GM23248 (cell line): ENCODE measurements at places on chromosomes 3 and 15. TPM values are rescaled to one million over a fixed set of nuclear protein-coding genes. Genes with fewer than 3 reads are reported as not detected.

DNA sequence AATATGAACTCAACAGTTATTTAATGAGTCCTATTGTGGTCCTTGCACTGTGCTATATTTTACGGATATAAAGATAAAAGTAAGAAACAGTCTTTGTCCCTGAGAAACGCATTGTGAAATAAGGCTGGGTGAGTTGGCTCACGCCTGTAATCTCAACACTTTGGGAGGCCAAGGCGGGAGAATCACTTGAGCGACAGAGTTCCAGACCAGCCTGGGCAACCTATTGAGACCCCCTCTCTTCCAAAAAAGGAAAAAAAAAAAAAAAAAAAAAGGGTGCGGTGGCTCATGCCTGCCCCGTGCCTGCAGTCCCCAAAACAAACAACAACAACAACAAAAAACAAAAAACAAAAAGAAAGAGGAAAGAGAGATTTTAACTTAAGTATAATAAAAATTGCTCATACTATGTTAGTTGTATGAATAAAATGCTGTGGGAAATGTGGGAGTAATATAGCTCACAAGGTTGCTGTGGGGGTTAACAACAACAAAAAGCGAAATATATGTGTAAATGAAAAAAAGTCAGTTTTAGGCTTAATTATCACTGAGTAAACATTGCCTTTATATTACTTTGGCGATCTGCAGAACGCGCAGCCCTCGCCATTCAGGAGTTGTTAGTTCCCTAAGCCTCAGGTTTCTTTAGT is 461 bp upstream of the FNDC3B start:
- peak; percentile 69 for DNase-seq

DNA sequence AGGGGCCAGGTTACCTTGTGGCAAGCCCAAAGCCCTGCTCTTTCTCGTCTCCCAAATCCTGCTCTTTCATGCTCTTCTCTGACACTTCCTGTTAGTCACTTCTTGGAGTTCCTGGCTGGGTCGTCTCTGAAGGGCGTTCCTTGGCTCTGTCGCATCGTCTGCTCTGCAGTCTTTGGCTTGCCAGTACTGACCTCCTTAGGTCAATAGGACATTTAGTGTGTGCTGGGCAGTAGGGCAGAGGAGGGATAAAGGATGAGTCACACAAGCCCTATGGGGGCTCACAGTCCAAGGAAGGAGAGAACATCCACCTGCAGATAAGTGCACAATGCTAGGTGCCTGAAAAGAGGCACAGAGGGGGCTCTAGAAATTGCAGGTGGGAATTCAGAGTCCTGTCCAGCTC is 87.5 kb downstream of the FAM43A start:
- DNase-seq = peak; percentile 84

GRCh38 chr15:43919540-43920253 is 92.9 kb downstream of the WDR76 start:
- no peak for DNase-seq

DNA sequence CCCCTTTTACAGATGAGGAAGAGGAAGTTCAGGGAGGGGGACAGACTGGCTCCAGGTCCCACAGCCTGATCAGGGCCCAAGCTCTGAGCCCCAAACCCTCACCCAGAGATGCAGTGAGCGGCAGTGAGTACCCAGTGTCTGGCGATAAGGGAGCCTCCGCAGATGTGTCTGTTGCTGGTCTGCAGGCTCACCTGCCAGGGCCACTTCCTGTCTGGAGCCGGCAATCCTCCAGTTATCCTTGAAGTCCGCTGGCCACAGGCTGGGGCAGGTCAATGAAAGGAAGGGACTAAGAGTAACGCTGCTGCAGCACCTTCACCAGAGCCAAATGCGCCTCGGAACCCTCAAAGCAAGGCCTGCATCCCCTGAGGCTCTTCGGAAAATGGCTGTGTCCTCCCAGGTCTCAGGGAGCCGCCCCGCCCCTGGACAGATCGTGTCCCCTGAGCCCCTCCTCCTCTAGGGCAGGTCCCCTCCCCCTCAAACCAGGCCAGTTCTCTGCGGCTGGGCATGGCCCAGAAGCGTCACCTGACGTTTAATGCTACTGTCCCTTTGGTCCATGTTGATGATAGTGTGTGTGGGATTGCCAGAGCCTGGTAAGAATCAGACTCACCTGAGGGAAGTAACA is 51.5 kb downstream of the MYL3 start:
- no peak for DNase-seq

DNA sequence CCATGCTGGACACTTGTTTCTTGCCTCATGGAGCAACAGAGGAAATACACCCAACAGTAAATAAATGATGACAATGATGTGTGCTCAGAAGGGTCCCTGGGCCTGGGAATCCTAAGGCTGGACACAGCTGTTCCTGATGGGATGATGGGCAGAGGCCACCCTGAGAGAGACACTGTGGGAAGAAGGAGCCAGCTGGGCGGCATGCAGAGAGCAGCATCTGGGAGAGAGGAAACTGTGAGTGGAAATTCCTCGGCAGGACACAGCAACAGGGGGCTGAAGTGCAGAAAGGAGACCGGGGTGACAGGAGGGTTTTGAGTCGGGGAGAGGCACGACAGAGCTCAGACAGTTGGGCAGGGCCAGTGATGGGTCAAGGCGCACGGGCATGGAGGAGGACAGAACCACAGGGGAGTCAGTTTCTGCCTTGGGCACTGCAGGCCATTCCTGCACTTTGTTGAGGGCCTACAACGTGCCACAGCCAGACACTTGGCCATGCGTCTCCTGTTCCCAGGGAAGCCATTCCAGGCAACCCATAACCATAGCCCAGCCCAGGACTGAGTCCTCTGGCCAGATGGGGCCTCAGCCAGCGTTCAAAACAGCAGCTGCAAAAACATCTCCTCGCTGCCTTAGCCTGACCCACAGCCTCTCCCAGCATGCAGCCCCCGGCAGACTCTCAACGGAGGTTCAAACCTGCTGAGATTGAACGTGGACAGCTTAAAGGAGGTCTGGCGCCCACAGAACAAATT is 36.7 kb upstream of the SLC6A1 start:
- no peak for DNase-seq

DNA sequence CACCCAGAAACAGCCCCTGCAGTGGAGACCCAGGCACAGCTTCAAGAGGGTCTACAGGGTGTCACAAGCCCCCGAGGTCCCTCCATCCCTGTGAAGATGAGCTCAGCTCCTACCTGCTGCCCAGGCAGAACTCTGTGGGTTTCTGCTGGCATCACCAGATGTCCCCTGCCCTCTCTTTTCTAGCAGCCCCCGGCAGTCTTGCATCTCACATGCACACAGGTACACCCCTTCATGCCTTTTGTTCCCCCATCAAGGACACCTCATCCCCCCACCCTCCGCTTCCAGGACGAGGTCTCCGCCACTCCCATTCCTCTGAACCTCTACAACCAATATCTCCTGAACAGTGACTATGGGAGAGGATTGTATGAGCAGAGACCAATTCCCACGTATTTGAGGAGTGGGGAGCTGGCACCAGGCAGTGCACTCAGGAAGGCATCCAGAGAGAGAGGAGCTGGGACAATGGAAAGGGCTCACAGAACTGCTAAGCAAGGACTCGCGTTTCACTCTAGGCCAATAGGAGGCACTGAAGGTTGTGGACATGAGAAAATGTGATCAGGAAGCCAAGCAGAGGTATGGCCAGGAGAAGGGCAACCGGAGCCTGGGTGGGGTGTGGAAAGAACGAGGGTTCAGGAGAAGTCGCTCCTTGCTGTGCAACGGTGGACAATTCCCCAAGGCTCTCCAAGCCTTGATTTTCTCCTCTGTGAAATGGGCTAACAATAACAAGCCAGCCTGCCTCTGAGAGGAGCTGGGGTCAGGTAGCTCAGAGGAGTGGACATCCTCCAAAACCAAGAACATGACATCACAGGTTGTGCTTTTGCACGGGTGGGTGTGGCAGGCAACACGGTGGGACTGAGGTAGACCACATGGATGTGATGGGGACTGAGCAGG is 115.2 kb downstream of the CHSY1 start:
- DNase-seq = no peak

The STRIT1 gene
- total RNA-seq = not detected in 2 replicates

The COPB2 gene
- total RNA-seq = 181 and 197 TPM in 2 replicates
